ENCODE measurements at places on chromosomes 1 and 21.
A peak's percentile ranks its signal among the peaks of the same experiment; 100 is the strongest.

- DNase-seq = no peak
These were observed 156.2 kb downstream of the DENND1B start for GRCh38 chr1:197619008-197619640.

GRCh38 chr1:2239384-2239985 lies 11.4 kb downstream of the SKI start:
- no peak for DNase-seq

DNA sequence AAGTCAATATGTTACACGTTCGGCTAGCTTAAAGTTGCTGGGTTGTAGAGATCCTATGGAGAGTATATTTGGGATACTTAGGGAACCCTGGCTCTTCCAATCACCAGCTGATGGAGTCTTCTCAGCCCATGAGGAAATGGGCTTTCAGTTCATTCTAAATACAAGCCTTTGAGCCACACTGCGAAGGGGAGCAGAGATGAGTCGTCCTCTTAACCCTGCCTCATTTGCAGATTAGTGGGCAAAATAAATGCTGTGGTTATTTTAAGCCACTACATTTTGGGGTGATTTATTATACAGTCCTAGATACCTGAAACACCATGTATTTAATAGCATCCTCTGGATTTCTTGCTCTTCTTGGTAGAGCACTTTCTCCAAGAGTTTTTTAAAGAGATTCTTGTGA lies 19.0 kb upstream of the VCAM1 start:
- DNase-seq = no peak

DNA sequence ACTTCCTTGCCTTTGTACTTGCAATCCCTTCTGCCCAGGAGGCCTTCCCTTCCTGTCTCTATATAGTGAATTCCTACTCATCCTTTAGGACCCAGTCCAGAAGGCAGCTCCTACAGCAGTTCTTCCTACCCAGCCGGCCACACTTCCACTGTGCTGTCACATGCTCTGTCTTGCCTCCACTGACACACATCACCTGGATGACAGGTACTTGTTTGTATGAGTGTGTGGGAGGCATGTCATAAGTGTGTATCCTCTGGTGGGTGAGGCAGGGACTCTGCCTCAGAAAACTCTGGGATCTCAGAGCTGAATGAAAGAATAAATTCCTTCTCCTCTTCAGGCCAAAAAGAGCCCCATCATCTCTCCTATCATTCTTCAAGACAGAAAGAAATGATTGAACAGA lies 5.1 kb upstream of the OSCP1 start:
- DNase-seq = no peak

DNA sequence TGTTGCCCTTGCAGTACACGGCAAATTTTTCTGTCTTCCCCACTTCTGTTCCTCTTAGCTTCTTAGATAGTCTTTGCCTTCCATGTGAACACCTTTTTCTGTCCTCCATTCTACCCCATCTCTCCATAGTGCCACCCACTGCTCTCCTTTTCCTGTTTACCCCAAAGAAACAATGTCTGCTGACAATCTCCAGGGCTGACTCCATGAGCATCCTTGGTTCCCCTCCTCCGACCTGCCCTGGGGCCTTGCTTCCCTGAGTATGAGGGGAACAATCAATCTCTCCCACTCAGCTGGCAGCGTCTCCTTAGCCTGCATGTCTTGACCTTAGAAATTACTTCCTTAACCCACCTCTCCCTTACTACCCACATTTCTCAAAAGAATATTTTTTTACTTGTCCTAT lies 12.3 kb upstream of the MYBPHL start:
- DNase-seq = no peak

DNA sequence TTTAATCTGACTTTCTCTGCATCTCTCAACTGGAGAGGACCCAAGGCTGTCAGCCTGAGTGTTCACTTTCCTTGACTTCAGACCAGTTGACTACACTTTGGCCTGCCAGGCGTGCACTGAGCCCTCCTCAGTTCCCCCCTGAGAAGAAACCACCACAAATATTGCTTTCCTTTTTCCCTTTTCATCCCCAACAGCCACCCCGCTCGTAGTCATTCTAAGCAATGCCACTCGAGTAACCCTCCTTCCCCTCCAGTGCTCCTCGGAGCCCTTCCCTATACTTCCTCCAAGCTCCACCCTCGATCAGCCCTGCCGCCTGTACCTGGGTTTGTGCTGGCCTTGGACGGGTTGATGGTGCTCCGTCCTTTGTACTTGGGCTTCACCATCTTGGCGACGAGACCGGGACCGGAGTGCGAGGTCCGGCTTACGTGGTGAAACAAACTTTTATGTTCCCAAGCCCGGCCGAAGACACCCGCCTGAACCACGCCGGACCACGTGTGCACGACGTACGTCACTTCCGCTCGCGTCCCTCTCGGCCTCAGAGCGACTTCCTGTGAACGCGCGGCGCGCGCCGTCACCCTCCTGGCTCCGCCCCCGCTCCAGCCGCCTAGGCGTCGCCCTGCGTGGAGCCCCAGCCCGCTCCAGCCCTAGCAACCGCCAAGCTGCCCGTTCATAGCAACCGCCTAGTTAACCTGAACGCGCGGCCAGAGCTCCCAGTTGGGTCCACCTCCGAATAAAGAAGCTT lies at the start of gene GNL2:
TSS of gene GNL2 (minus strand) at position 498 of the 742 bp plus-strand sequence. CDS start at position 383, 115 bp downstream.
- DNase-seq = peak; percentile 85

Data from AG04450 (cell line).